Epithelial cell of proximal tubule (primary cell): ENCODE measurements at places on chromosomes 16 and 17. TPM values are rescaled to one million over a fixed set of nuclear protein-coding genes. Genes with fewer than 3 reads are reported as not detected.
A peak's percentile ranks its signal among the peaks of the same experiment; 100 is the strongest.

GRCh38 chr16:50598936-50599361 lies 50.8 kb downstream of the NKD1 start:
- no peak for DNase-seq

- no peak for DNase-seq
Observed at GRCh38 chr16:49581630-49582298, 208.2 kb downstream of the C16orf78 start.

- no peak for DNase-seq
Observed at GRCh38 chr17:28379814-28380801, 8.6 kb downstream of the SARM1 start.

DNA sequence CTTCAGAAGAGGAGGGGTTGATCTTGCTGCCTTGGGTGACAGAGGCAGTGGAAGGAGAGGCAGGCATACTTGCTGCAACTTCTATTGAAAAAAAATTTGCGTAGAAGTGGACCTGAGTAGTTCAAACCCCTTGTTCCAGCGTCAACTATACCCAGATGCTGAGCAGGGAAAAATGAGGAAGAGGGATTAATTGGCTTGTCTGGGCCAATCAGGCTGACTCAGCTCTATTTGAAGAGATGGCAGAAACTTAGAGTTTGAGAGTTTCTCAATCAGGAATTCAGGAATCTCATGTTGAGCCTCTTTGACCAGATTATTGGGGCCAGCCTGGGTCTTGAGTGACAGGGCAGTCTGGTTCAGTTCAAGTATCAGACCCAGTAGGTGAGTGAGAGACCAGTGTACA lies 17.6 kb downstream of the CASC3 start:
- no peak for DNase-seq

GRCh38 chr17:40071313-40072039 lies 8.7 kb downstream of the THRA start:
- DNase-seq, result no peak

- DNase-seq, result no peak
Observed at GRCh38 chr16:371515-372301, 1.4 kb upstream of the MRPL28 start.

DNA sequence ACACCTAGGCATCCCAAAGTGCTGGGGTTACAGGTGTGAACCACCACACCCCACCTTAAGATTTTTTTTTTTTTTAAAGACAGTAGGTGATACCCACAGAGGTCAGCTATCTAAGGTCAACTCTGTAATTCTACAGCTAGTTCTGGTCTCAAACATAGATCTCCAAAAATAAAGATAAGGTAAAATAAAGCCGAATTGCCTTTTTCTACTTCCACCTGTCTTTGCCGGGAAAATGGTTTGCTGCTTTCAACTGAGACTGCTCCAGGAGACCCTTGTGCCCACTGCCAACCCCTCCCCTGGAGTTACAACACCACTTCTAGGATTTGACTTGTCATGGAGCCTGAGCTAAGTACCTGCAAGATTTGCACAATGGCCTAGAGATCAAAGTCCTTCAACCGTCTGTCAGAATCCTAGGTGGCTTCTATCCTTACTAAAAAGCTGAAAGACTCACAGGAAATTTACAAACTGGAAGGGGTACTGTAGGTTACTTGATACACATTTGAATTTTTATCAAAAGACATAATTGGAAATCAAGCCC lies 4.7 kb upstream of the CNOT1 start:
- no peak for DNase-seq

DNA sequence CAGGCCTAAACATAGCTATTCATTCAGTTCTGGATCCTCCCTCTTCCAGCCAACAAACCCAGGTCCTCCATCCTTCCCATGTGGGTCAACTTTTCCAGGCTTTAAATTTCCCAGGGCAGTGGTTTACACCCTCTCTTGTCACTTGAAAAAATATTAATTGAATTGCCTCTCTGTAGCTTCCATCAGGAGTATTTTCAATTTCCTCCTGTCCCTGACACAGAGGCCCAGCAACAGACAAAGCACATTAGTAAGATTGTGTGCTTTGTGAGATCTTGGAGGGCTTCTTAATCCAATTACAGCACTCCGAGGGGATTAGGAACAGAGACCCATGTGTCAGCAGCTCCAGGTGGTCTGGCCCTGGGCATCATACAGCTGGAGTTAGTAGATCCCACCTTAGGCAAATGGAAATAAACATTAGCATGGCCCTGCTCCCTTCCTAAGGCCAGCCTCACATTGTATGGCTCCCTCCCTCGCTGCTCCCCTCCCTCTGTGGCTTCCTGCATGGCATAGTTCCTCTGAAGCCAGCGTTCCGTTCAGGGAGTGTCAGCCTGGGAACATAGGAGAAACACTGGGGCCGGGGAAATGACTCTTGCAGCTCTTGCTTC lies 132.7 kb upstream of the HSBP1 start:
- DNase-seq, result no peak

GRCh38 chr16:26078716-26079355 lies 387.1 kb downstream of the HS3ST4 start:
- no peak for DNase-seq

- DNase-seq, result no peak
Observed at GRCh38 chr17:58593123-58593522, 78.7 kb upstream of the MTMR4 start.

DNA sequence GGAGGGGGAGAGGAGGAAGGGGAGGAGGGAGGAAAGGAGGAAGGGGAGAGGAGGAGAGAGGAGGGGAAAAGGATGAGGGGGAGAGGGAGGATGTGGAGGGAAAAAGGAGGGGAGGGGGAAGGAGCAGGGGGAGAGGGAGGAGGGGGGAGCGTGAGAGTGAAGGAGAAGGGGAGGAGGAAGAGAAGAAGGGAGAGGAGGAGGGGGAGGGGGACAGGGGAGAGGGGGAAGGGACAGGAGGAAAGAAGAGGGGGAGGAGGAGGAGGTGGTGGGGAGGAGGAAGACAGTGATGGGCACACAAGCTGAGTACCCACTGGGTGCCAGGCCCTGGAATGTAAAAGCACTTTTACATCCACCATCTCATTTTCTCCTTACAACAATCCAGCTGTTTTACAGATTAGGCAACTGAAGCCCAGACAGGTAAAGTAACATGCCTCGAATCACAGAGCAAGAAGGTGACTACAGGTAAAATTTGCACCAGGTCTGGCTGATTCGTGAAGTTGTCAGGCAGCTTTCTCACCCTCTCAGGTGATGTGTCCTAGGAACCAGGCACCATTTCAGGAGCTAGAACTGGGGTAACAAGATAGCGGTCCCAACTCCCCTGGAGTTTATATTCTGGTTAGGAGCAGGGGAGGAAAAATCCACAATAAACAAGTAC lies 10.0 kb upstream of the LITAF start:
- no peak for DNase-seq

- DNase-seq, result peak; percentile 88
Observed at GRCh38 chr16:2846511-2847310, 11.3 kb downstream of the PRSS22 start.

- no peak for DNase-seq
Observed at GRCh38 chr16:4612977-4613635, 1.6 kb downstream of the UBALD1 start.

- no peak for DNase-seq
Observed at GRCh38 chr17:65628644-65629036, 67.2 kb upstream of the AXIN2 start.

GRCh38 chr17:50612281-50612680 lies 22.4 kb upstream of the ABCC3 start:
- no peak for DNase-seq

DNA sequence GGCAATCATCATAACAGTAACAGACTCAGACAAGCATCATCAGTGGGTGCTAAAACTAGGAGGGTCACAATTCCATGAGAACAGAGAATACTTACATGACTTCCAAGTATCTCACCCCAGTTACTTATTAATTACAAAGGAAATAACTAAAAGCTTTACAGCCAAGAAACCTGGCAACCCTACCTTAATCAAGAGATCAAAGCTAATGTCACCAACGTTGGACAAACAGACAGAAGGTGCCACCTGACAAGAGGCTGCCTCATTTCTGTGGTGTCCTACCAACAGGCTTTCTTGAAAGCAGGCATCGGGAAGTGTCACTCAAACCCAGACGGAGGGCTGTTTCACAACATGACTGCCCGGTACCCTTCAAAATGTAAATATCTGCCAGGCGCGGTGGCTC lies 84.6 kb downstream of the RMI2 start:
- DNase-seq, result peak; percentile 25

GRCh38 chr17:81037798-81038733 lies 3.1 kb downstream of the BAIAP2 start:
- DNase-seq, result no peak

GRCh38 chr16:53041320-53042051 lies 11.2 kb downstream of the CHD9NB start:
- DNase-seq, result peak; percentile 63

DNA sequence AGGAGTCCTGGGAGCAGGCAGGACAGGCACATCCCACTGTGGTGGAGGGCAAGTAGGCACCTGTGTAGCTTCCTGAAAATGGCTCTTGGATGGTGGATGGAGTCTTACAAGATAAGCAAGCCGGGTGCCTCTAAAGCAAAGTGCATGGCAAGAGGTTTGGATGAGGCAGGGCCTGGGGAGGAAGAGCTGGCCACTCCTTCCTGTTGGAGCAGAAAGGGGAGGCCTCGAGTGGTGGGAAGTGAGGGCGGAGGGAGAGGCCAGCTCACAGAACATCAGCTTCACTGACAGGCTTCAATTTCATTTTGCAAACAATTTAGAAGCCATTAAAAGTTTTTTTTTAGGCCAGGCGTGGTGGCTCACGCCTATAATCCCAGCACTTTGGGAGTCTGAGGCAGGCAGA lies 31.0 kb downstream of the CD300A start:
- no peak for DNase-seq

DNA sequence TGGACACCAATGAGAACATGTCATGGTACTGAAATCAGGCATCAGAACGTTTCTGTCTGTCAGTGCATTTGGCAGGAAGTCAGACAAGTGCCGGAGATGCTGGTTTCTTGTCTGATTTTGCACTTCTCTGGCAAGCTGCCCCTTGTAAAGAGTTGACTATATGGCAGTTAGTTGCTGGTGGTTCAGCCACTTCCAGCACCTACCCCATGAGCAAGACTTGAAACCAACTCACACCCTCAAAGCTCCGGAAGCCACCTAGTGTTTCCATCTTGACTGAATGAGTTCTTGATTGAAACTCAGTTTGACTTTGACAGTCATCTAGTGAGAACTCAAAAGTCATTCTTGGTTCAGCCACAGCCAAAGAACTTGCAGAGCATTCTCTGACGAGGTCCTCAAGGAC lies 225.1 kb downstream of the SPECC1 start:
- DNase-seq, result no peak

DNA sequence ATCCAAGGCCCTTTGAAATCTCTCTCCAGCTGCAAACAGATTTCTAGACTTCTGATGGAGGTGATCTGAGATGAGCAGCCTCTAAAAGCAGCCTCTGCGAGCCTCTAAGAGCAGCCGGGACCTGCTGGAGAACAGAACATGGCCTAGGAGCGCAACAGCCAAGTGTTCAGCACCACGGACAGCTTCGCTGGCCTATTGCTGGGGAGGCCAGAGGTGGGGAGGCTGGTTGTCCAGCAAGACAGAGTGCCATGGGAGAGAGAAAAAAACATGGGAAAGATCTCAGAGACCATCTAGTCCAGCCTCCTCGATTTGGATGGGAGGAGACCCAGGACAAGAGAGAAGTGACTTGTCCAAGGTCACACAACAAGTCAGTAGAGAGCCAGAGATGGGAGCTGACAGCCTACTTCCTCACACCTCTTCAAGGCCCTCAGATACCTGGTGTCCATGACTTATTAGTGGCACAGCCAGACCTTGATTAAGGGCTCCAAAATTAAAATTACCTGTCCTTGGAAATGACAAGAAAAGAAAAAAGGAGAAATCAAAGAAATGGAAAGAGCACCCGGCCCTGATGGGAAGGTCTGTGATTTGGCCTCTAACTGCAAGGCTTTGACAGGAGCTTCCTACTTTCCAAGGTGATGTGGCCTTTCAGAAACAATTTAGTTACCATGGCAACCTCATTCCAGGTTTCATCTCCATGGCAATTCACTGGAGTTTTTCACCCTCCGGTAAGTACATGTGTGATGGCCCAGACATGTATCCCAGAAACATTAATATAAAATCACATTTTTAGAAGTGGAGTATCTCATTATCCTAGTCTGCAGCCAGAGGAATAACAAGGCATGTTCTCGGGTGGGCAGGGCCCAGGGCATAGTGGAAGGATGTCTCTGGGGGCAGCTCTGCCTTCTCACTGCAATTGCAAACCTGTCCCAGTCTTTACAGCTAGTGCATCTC lies 14.5 kb downstream of the RPRML start:
- no peak for DNase-seq

DNA sequence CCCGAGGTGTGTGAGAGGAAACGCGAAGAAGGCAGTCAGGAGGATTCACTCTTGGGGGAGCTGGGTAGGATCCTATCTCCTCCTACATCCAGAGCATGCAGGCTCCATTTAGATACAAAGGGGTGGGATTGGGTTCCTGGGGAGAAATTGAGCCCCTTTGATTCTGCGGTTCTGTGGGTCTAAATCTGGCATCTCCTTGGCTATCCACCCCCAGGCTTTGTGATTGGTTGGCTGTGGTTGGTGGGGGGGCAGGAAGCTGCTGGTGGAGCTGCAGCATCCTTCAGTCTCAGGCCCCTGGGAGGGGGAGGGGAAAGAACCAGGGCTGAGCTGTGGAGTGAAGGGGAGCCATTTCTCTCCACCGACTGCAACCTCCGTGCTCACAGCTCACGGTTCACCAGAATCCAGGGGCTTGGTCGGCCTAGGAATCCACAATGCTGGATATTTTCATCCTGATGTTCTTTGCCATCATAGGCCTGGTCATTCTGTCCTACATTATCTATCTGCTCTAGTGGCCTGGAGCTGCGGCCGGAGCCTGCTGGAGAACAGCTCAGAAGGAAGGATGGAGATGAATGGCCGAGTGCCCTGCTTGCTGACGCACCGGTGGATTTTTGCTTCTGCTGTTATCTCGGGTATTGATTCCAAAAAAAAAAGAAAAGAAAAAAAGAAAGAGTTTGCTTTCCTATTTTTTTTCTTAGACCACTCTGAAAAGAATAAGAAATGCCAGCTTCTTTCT lies at the start of gene LASP1NB:
LASP1NB (plus strand) TSS at position 352 of the 733 bp plus-strand sequence.
- DNase-seq, result no peak

GRCh38 chr17:19520641-19521040 lies 13.0 kb upstream of the SLC47A1 start:
- DNase-seq, result no peak

DNA sequence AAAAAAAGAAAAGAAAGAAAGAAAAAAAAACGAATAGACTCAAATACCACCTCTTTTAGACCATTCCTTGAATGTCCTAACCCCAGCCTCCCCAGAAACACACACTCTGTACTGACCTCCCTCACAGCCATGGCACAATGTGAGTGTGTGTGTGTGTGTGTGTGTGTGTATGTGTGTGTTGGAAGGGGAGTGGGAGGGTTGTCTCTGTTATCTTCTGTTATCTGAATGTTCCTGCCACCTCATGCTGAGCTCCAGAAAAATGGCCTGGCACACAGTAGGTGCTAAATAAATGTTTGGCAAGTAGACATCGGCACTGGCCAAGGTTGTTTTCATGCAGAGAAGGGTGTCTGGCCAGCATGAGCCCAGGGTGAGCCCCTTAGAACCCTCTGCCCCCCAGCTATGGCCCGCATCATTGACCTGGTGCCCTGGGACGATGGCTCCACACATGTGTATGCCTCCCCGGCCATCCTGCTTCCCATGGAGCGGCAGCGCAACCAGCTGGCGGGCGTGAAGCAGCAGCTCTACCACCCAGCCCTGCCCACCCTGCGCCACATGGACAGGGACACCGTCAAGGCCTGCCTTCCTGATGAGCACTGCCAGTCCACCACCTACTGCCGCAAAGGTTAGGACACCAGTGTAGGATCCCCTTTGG lies 6.6 kb upstream of the CNGB1 start:
- no peak for DNase-seq

SCRN2 gene
- total RNA-seq, result 21.2 and 24.5 TPM in 2 replicates

TEX19 gene
- total RNA-seq, result 0.07 TPM in 1 of 2 replicates, not detected in the other

TXNDC11 gene
- total RNA-seq, result 20.2 and 29.9 TPM in 2 replicates

NLE1 gene
- total RNA-seq, result 27.0 and 38.8 TPM in 2 replicates

NOTUM gene
- total RNA-seq, result not detected in 2 replicates

SOX8 gene
- not detected in 2 replicates for total RNA-seq

TLCD2 gene
- total RNA-seq, result 1.4 and 1.6 TPM in 2 replicates

PDK2 gene
- total RNA-seq, result 6.1 and 17.5 TPM in 2 replicates
